Activated T-cell treated with anti-CD3 and anti-CD28 coated beads, Interleukin-2, amount 50 U/mL, for 72 hours (primary cell): ENCODE measurements at places on chromosomes 2 and 18.

- no peak for DNase-seq
These were observed 62.6 kb downstream of the DNMT3A start for GRCh38 chr2:25279091-25279651.

- DNase-seq: no peak
These were observed 29.8 kb upstream of the TNS1 start for GRCh38 chr2:218032336-218033171.

GRCh38 chr2:176852667-176853066, 359.9 kb upstream of the HNRNPA3 start:
- peak; percentile 15 for DNase-seq

GRCh38 chr2:41965909-41966295, 81.9 kb upstream of the PKDCC start:
- DNase-seq: no peak

GRCh38 chr2:183255411-183255810, 131.2 kb downstream of the NUP35 start:
- no peak for DNase-seq

DNA sequence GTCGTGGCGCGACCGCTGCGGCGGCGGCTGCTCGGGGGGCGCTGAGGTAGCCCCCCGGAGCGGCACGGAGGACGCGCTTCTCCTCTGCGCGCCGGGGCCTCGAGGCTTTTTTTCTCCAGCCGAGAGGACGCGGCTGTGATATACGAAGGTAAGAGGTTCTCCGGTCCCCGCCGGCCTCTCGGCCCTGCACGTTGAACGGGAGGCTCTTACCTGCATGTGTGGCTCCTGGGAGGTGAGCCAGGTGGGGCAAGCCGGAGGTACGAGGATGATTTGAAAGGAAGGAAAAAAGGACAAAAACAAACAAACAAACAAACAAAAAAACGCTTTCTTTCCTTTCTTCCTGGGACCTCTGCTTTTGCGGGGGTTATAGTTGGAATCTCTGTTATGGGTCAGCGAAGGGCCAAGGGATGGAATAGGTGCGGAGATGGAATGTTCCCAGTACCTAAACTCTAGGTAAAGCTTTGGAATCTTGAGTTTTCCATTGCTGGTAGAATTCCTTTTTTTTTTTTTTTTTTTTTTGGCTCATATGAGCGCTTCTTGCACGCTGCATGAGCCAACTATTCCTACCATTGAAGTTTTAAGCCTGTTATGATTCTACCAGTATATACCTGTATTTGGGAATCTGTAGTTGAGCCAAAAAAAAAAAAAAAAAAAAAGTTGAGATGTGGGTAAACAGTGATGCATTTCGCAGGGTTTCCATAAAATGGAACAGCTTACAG, 674 bp downstream of the PTPN4 start:
- no peak for DNase-seq

DNA sequence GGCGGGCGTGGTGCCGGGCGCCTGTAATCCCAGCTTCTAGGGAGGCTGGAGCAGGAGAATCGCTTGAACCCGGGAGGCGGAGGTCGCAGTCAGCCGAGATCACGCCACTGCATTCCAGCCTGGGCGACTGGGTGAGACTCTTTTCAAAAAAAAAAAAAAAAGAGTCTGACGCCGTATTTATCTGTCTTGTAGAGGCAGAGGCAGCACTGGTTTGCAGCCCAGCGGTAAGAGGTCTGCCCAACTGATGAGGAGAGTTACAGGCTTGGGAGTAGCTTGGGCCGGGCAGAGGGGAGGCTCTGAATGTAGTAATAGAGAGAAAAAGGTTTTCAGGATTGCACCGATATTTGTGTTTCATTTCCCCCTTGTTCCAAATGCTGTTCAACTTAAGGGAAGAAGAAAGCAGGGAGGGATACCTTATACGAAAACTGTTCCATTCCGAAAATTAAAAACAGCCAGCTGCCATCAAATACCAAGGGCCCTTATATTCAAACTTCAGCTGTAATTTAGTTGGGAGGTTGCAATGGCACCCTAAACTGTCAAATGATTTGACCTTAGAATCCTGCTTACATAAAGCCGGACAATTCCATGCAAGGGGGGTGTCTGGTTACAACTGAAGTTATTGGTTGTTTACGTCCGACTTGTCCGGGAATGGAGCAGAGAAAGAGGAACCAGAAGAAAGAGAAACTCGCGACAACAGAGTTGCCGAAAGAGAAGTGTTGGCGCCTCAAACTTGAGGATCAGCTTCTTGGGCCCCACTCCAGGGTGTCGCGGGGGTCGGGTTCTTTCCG, 9.2 kb upstream of the SP9 start:
- no peak for DNase-seq

DNA sequence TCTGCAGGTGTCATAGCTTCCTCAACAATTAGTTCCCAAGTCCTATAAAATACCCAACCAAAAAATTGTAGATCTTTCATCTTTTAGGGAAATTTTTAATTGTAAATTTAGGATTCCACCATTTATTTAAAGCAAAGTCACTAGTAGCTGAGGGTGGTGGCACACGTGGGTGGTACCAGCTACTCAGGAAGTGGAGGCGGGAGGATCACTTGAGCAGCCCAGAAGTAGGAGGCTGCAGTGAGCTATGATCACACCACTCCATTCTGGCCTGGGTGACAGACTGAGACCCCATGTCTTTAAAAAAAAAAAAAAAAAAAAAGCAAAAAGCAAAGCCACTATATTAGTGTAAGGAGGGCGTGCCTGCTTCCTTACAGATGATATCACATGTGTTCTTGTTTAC, 60.3 kb upstream of the GREB1L start:
- no peak for DNase-seq

GRCh38 chr18:69736730-69737129, 210.9 kb downstream of the CD226 start:
- no peak for DNase-seq

DNA sequence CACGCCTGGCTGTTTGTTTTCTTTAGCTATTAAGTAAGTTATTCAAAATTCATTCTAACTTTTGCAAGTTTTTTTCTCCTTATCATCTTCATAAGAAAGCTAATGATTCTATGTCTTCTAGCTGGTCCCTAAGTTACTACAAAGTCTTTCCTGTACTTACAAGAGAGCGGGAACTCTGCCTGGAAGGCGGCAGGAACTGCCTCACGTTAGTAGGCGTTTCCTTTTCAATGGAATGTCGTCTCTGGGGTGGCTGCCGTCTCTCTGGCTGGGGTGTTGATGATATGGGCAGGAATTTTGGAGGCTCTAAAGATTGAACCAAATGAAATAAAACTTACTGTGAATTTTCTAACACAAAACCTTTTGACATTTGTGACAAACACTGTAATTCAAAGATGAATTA, 55.5 kb downstream of the PRELID3A start:
- no peak for DNase-seq

DNA sequence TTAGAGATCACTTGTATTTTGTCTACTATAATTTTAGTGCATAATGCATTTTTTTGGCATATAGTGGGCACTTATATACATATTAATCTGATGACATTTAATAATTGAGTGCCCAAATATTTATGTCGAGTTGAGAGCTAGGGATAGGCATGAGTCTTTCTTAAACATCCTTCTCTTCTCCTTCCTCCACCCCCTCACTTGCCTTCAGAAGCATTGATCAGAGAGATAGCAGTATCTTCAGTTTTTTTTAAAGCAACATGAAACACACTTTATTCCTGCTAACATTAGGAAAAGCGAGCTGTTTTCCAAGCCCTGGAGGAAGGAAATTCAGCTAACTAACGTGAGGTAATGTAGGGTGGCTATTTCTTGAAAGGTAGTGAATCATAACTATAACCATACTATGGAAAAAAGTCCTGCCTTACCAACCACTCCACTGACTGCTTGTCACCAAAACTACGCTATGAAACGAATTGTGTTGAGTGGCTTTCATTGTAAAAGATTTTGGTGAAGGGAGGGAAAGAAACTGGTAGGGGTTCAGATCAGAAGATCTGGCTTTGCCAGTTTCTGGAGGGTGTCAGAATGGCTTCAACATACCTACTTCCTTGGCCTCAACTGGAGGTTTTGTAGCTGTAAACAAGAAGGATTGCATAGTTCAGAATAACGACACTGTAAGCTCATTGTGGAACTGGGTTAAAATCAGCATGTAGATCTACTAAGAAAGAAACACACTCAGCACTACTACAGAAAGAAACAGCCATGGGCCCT, 2.3 kb upstream of the ITGA4 start:
- DNase-seq: no peak

- peak; percentile 15 for DNase-seq
These were observed 510.5 kb upstream of the TNP1 start for GRCh38 chr2:217370391-217370790.

DNA sequence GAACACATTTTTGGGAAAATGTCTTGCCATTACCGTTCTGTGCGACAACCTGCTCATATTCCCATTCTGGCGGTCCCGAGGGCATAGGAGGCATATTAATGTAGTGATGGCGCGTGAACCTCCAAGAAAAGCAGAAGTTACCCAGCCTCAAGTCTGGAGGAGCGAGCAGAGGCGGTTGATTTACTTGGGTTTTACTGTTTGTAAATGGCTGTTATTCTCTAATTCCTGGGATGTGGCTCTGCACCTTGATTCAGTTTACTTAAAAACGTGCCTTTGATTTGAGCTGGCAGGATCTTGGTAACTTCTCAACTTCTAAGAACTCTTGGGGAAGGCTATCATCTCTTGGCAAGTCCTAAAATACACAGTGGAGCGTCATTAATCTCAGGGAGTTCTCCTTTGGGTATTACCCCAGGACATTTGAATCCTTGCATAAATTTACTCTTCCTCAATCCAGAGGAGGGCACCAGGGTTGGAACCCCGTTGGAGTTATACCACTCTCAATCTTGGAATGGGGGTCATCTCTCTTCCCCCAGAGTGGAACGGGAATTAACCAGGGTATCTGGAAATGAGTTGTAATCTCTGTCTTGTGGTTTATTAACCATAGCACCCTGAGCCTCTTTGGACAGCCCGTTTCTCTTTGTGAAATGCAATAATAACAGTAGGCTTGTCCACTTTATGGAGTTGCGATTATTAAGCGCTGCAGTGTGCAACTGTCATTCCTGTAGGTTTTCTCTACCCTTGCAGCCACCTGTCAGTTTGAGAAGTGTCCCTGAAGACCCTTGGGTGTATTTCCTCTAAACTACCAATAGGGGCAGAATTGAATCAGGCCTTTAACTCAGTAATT, 2.1 kb downstream of the HK2 start:
- DNase-seq: no peak

GRCh38 chr2:32559136-32559535, 68.7 kb upstream of the TTC27 start:
- no peak for DNase-seq

- DNase-seq: no peak
These were observed 170.2 kb downstream of the PRKCE start for GRCh38 chr2:45821558-45822271.

DNA sequence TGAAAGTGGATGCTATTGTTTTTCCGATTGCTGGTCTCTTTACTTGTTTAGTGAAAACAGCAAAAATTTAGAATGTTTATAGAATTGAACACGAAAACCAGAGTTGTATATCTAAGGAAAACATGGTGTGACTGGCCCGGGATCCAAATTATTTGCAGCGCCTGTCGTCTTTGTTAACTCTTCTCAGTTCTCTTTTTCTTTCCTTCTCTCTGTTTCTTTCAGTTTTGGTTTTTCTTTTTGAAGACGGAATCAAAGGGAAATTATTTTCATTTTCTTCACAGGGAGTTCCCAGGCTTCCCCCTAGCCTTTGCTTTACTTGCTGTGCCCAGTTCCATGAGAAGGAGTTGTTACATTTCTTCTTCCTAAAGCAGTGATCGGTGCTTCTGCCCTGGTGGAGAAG, 76.0 kb downstream of the AGAP1 start:
- DNase-seq: no peak

GRCh38 chr18:27378431-27379095, 193.5 kb upstream of the CHST9 start:
- DNase-seq: peak; percentile 31

- no peak for DNase-seq
These were observed 23.9 kb downstream of the CALCRL start for GRCh38 chr2:187424146-187424545.

GRCh38 chr2:234366891-234367290, 130.0 kb downstream of the ARL4C start:
- DNase-seq: no peak

DNA sequence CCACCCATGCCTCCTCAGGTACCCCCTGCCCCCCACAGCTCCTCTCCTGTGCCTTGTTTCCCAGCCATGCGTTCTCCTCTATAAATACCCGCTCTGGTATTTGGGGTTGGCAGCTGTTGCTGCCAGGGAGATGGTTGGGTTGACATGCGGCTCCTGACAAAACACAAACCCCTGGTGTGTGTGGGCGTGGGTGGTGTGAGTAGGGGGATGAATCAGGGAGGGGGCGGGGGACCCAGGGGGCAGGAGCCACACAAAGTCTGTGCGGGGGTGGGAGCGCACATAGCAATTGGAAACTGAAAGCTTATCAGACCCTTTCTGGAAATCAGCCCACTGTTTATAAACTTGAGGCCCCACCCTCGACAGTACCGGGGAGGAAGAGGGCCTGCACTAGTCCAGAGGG, 803 bp upstream of the DES start:
- no peak for DNase-seq

DNA sequence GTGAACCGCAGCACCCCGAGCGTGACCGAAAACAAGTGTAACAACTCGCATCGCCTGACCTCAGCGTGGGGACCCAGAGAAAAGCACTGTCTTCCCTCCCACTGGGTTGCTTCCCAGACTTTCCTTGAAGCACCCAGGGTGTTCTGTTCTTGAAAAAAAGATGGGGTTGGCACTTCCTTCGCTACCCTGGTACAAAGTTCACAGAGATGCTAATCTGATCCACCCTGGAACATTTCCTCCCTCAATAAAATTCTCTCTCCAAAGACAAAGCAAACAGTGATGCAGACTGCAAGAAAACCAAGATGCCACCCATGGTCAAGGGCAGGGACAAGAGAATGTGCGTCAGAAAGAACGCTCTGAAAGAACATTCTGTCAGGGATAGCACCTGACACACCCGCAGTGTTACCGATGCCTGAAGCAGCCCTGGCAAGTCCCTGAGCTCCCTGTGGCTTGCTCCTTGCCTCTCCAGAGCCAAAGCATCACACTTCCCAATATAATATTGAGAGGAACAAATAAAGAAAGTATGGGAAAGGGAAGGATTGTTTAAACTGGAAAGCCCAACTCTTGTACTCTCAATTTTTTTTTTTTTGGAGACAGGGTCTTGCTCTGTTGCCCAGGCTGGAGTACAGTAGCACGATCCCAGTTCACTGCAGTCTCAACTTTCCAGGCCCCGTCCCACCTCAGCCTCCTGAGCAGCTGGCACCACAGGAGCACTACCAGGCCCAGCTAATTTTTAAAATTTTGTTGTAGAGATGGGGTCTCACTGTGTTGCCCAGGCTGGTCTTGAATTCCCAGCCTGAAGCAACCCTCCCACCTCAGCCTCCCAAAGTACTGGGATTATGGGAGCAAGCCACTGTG, 70.7 kb downstream of the TBC1D8 start:
- no peak for DNase-seq

DNA sequence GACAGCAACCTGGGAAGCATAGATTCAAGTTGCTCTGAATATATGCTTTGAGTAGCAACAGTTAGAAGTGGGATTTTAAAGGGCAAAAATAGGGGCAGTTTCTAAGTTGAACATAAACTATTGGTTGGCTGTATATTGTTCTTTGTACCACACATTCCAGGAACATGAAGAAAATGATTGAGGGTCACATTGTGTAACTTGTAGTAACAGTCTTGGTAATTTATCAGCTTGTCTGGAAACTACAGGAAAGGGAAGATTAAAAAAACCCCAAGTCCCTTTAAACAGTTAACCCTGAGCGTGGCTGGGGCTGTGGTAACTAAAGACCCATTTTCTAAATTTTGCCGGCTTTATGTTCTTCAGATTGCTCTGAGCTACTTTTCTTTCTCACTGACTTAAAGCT, 7.4 kb downstream of the PLEKHB2 start:
- no peak for DNase-seq
